ENCODE measurements at places on chromosomes 13 and 19. TPM values are rescaled to one million over a fixed set of nuclear protein-coding genes. Genes with fewer than 3 reads are reported as not detected.

APBA3 gene
- 28.7 TPM for total RNA-seq

ZNF541 gene
- total RNA-seq: not detected

RFXAP gene
- 34.1 TPM for total RNA-seq

GNA15 gene
- total RNA-seq: not detected

ERICH4 gene
- not detected for total RNA-seq

ZNF583 gene
- total RNA-seq: 3.0 TPM

CYP2A7 gene
- not detected for total RNA-seq

RPL18A gene
- 3,253 TPM for total RNA-seq

KCTD15 gene
- total RNA-seq: 31.1 TPM

GTPBP3 gene
- total RNA-seq: 104 TPM

CDC42EP5 gene
- total RNA-seq: not detected

TUBB4A gene
- 12.6 TPM for total RNA-seq

Data from OCI-LY7 (cell line).